Fibroblast of the conjunctiva (primary cell): ENCODE measurements at places on chromosomes 2 and 18.
A peak's percentile ranks its signal among the peaks of the same experiment; 100 is the strongest.

GRCh38 chr2:23171108-23171507, 213.9 kb upstream of the KLHL29 start:
- DNase-seq = no peak

DNA sequence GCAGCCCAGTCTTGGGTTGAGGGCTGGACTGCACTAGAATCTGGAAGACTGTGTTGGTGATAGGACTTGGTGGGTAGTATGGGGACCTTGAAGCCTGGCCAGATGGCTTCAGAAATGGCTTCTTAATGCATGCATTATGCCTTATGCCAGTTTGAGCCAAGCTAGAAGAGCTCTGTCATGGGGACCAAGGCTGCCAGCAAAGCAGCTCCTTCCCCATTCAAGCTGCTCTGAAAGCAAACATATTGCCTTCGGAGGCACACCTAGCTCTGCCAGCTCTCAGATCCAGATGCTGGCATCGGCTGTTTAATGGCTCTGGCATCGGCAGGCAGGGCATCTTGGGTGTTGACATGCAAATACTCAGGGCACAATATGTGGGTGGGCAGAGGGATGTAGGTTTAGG, 59.0 kb upstream of the IGFBP5 start:
- no peak for DNase-seq

DNA sequence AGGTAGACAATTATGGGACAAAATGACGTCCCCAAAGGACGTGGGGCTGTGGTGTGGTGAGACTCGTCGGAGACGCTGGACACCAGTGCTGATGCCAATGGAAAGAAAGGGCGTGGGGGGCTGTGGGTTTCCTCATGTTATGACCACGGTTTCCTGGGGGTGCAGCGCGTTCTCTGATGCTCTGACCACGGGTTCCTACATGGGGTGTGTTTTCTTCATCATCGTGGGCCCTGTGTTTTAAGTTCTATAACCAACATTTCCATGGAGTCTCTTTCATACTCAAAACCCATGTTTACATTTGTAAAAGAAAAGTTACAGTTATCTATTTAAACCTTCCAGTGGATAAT, 141.6 kb downstream of the RTP5 start:
- no peak for DNase-seq

GRCh38 chr18:5476961-5477800, 66.6 kb downstream of the EPB41L3 start:
- no peak for DNase-seq

GRCh38 chr2:216775043-216775453, 79.7 kb upstream of the IGFBP5 start:
- peak; percentile 58 for DNase-seq

- no peak for DNase-seq
These were observed 250.7 kb downstream of the SATB2 start for GRCh38 chr2:199207011-199207410.

DNA sequence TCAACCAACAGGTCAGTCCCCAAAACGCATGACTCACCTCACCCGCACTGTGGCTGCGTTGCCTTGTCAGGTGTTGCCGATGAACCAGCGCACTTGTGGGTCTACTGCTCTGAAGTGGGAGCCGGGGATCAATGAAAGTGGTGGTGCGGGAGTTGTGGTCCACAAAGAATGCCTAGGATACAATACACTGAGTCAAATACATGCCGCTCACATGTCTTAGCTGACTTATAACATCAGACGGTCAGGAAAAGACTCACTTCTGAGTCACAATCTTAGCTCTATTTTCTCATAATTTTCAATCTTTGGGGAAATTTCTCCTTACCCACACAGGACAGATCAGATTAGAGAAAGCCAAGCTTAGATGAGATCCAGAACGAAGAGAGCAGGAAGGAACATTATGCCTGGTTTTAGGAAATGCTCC, 107.1 kb upstream of the STK17B start:
- DNase-seq = no peak

DNA sequence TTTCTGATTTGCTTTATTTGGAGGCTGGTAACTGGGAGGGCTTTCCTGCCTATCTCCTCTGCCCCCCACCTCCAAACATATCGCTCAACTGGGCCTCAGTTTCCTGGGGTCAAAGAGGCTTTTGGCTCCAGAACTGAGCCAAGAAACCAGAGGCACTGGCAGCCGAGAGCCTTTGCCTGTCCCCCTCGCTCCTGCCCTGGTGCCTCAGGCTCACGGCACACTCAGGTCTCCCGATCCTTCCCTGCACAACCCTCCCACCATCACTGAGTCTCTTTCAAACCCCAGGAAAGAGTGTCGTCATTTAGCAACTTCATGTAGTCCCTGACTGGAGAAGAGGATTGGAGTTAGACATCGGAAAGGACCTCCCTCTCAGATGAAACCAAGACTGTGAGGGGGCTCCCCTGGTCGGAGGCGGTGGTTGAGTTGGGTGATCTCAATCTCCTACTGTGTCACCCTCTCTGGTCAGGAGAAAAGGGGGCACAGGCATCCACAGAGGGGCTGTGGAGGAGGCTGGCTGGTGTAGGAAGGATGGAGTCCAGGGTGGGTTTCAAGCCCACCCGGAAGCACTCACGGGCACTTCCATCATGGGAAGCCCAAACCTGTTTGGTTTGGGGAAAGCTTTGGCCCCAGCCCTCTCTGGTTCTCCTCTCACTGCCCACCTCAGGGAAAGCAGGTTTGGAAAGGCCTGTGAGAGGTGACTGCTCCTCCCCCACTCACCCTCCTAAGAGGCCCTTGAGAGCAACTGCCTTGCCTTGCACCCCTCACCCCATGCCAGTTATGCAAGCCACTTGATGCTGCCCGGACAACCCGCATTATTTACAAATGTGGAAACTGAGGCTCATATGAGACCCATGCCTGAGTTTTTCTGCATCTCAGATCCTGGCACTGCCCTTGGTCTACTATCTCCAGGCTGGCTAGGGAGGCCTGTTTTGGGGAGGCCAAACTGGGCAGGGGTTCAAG, 62.3 kb downstream of the TNS1 start:
- no peak for DNase-seq

GRCh38 chr2:75640621-75641121, 5.9 kb upstream of the MRPL19 start:
- peak; percentile 62 for DNase-seq

- DNase-seq = no peak
These were observed 35.1 kb downstream of the HADHB start for GRCh38 chr2:26279886-26280285.

- DNase-seq = peak; percentile 35
These were observed 39.1 kb upstream of the PLEKHM3 start for GRCh38 chr2:208064220-208064961.

GRCh38 chr18:21129566-21130216, 18.1 kb upstream of the ROCK1 start:
- no peak for DNase-seq

DNA sequence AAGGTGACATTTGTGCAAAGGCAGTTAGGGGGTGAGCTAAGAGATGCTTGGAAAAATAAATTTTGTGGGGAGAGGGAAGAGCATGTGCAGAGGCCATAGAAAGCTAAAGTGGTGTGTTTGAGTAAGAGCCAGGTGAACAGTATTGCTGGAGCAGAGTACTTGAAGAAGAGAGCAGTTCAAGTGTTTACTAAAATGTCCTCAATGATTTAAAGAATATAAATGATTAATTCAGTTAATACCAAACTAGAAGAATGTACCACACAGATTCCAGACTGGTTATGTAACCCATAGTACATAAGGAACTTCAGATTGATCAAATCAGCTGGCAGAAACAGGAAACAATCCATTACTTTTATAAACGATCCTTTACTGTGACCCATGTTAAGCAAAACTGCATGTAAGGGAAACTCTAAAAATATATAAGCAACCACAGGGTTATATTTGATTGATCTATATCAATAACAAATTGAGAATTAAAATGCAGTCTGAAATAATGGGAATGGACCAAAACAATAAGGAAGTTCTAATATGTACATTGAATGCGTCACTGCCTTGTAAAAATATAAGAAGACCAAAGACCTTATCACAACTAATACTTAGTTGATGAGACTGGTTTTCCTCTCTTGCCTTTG, 76.9 kb downstream of the LDAH start:
- DNase-seq = no peak

GRCh38 chr2:24011250-24012104, 1.6 kb downstream of the MFSD2B start:
- no peak for DNase-seq

GRCh38 chr2:168613551-168613950, 157.5 kb downstream of the CERS6 start:
- DNase-seq = no peak

DNA sequence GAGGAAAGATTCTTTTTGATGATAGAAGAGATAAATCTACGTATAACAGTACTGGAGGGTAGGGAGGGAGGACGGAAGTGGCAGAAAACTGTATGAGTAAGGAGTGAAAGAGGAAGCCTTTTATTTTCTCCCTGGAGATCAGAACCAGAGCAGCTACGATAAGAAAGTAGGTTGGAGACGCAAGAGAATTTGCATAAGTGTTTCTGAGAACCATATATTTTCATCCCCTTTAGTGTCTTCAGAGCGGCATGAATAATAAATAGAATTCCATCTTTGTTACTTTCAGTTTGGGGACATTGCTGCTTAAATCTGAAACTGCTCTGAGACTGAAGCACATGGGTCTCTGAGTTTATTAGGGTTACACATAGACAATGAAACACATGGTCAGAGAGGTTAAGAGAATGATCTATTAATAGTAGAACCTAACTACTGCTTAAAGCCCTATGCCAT, 230.2 kb upstream of the TNP1 start:
- no peak for DNase-seq

DNA sequence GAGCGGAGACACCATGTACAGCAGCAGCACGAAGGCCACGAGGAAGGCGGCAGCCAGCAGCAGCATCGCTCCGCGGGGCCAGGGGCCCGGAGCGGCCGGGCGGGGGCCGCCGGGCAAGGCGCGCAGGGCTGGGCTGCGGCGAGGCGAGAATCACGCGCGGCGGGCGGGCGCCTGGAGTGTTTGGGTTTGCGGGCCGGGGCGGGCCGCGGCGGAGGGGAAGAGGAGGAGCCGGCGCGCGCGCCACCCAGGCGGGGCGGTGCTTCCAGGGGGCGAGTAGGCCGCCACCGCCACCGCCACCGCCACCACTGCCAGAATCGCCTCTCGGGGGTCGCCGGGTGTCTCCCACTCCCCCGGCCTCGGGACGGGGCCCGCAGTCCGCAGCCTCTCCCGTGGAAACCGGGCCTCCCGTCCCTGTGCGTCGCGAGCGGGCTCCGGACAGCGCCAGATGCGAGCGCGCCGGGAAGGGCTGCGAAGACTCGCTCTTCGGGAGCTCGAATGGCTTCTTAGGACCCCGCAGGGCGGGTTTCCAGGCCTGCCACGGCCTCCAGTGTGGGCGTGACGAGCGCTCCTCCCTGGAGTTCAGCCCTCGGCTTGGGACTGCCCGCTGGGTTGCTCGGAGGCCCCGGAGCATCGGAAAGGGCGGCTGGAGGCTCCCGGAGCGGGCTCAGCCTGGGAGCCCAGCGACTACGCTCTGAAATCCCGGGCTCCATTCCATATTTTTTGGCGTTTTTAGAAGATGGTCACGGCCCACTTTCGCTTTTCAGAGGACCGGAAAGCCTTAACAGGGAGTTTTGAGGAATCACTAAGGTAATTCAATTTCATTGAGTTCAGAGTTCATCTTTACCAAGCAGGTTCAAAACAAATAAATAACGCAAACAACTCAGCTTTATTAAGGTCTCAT, at the start of gene KDSR:
KDSR (minus strand) TSS at position 154 of the 901 bp plus-strand sequence; CDS start at position 66, 88 bp downstream.
- DNase-seq = peak; percentile 98

- no peak for DNase-seq
These were observed 12.0 kb downstream of the SNORC start for GRCh38 chr2:232882085-232882484.

- DNase-seq = peak; percentile 58
These were observed 166.0 kb downstream of the SOCS6 start for GRCh38 chr18:70454704-70455322.

DNA sequence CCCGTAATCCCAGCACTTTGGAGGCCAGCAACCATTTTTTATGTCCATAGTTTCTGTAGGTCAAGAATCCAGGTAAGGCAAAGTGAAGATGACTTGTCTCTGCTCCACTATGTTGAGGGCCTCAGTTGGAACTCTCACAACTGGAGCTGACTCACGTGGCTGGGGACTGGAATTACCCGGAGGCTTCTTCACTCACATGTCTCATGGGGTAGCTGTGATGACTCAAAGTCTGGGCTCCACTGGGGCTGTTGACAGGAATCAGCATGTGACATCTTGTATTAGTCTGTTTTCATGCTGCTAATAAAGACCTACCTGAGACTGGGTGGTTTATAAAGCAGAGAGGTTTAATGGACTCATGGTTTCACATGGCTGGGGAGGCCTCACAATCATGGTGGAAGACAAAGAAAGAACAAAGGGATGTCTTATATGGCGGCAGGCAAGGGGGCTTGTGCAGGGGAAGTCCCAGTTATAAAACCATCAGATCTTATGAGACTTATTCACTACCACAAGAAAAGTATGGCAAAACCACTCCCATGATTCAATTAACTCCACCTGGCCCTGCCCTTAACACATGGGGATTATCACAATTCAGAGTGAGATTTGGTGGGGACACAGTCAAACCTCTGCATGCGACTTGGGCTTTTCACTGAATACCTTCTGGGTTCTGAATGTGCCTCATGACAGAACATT, 7.8 kb upstream of the PPP1R1C start:
- DNase-seq = no peak

DNA sequence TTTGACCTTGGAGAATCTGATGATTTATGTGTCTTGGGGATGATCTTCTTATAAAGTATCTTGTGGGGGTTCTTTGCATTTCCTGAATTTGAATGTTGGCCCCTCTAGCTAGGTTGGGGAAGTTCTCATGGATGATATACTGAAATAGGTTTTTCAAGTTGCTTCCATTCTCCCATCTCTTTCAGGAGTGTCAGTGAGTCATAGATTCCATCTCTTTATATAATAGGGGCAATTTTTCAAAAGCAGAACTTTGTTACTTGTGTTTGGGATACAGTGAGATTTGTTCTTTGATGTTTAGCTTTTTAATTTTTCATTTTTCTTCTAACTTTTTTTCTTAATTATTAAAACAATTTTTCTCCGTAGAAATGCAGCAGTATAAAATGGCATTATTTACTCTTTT, 19.4 kb downstream of the TMEM87B start:
- DNase-seq = no peak

DNA sequence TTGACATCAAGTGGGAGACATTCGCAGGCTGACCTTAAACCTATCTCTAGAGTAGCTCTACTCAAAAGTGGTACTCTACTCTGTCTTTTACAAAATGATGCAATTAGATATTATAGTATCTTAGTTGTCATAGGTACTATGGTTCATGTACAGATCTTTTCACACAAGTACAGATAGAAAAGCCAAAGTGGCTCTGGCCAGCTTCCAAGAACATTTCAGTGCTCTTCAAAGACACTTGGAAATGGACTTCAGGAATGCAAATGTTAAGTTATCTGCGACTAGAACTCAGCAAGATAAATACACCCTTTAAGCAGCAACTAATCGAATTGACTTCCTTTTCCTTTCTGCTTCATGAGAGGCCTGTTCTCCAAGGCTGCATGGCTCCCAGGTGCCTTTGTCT, 718.7 kb upstream of the FAM98A start:
- no peak for DNase-seq
